ENCODE measurements at places on chromosomes 13 and 19.

- no peak for DNase-seq
Measured at GRCh38 chr13:39129213-39129612, 91.0 kb downstream of the NHLRC3 start.

- peak; percentile 42 for DNase-seq
Measured at GRCh38 chr19:1862424-1863327, 703 bp downstream of the KLF16 start.

DNA sequence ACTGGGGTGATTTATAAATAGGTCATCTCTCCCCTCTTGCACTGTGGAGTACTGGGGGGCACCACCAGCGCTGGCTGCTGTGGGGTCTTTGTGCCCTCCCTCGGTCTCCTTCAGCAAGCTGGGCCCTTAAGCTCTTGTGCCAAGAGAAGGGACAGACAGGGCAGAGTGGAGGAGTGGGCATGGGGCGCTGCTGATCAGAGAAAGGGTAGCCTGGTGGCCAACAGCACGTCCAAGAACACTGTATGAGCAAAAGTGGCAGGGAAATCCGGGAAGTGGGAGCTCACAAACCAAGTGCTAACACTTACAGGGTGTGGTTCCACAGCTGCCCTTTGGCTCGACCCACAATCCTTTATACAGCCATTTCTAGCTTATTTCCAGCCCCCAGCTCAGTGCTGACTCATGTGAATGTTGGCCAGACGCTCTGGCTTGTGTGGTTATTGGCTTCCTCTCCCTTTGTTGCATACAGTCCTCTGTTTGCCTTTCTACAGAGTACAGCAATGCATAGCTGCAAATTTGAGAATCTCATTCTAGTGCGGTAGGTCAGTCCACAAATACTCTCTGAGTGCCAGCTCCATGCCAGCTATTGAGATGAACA is 298.8 kb downstream of the SHISA2 start:
- DNase-seq = no peak

DNA sequence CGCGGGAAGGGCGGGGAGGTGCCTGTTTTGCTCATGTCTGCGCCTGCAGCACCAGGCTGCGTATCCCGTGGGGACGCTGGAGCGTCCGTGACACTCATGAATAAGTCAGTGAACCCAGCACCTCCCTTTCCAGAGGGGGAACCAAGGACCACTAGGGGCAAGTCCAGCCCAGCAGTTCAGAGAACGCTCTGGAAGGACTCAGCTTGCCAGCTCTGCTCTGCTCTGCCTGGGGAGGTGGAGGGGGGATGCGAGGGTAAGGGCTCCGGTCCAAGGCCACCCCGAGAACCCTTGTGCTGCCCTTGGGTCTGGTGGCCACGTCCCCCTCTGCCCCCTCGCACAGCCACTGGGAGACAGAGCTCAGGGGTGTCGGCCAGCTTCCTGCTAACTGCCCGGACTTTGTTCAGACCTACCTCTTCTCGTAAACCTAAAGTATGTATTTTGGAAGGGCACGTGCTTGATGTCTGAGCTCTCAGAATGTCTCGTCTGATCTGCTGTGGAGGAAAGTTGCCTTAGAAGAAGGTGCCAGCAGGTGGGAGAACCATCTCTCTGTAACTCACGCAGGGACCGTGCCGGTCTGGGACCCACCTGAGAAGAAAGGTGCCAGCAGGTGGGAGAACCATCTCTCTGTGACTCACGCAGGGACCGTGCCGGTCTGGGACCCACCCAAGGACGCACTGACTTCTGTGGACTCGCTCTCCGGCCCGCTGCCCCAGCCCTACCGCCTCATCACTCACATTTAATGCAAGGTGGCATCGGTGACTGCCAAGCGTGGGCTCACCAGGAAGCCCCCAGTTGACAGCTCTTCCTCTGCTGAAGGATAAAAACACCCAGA is 34.1 kb downstream of the TMEM255B start:
- DNase-seq = no peak

- no peak for DNase-seq
Measured at GRCh38 chr19:14826006-14826405, 9.0 kb downstream of the OR7A5 start.

DNA sequence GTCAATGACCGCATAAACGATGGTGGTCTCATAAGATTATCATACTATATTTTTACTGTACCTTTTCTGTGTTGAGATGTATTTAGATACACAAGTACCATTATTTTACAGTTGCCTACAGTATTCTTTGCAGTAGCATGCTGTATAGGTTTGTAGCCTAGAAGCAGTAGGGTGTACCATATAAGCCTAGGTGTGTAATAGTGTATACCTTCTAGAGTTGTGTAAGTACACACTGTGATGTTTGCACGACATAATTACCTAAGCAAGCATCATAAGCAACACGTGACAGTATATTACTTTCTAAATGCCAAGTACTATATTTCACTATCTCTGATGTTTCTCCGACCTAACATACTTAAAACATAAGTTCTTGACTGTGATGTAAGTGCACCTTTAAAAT is 2.7 kb downstream of the LPAR6 start:
- DNase-seq = no peak

DNA sequence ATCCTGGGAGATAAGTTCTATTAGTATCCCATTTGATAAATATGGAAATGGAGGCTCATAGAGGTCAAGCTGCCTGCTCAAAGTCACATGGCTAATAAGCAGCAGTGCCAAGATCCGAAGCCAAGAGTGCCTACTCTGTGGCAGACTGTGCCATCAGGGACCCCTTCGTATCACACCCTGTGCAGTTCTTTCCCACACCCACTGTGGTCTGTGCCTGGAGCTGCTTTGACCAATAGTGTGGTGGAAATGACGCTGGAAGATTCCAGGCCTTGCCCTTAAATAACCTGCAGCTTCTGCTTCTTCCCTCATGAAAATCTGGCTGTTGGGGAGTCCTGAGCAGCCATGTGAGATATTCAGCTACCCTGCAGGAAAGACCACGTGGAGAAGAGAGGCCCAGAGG is 10.1 kb downstream of the OPA3 start:
- no peak for DNase-seq

- DNase-seq = no peak
Measured at GRCh38 chr13:98478189-98479129, 98.4 kb downstream of the STK24 start.

All from C1 segment of cervical spinal cord (tissue), 14 donors.